RPMI8226 (cell line): ENCODE measurements at places on chromosomes 1 and 21.

DNA sequence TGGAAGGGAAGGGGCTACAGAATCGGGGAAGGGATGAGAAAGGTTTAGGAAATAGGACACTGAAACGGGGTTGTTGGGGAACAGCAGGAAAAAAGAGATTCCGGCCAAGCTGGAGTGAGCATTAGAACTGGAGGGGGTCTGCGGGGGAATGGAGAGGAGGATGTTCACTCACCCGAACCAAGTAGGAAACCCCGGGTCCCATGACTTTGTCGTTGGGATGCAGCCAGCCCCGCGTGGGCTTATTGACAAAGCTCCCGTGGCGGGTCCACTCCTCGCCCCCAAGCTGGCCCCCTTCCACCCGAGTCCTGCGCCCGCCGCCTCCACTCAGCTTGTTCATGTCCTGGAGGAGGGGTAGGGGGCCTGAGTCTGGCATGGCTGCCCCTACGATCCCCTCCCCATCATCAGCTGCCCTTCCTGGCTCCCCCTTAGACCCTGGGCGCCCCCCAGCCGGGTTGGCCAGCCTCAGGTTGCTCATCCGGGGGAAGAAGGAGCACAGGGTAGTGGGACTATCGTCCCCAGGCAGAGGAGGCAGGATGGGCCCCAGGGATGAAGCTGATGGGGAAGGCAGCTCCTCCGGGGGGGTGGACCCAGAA lies 591 bp downstream of the SHC1 start:
- no peak for DNase-seq

GRCh38 chr1:153567621-153568366 lies 2.1 kb upstream of the S100A2 start:
- no peak for DNase-seq

DNA sequence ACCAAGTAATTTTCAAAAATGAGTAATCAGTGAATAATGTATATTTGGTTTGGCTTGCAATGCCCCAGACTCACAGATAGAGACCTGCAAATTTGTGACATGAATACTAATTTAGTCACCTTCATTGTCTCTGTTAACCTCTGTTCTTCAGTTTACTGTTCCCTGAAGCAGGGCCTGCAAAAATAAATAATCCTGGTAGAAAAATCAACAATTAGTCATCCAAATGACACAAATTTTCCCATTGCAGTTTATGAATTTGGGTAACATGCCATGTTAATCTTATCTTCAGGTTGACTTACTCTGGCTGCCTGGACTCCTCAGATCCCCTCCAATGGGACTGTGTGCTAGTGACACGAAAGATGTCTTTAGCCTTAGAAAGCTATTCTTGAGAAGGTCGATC lies 289.5 kb downstream of the PAPPA2 start:
- no peak for DNase-seq

- DNase-seq = peak; percentile 65
Observed at GRCh38 chr1:61078618-61079295, 3.6 kb upstream of the NFIA start.

DNA sequence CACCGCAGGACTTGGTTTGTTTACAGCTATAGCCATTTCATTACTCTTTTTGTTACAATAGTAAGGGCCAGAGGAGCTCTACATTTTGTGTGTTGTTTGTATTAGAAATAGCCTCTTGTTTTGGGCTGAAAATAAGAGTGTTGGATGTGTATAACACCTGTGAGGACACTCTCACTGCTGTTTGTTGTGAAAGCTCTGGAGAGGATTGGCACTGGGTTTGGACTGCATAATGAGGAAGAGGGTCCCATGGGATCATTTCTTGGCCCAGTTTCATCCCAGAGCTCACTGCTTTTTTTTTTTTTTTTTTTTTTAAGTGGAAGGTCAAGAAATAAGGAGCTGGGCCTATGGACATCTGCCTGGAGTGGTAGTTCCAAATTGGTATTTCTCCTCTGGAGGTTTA lies 61.6 kb upstream of the KIAA0040 start:
- no peak for DNase-seq

DNA sequence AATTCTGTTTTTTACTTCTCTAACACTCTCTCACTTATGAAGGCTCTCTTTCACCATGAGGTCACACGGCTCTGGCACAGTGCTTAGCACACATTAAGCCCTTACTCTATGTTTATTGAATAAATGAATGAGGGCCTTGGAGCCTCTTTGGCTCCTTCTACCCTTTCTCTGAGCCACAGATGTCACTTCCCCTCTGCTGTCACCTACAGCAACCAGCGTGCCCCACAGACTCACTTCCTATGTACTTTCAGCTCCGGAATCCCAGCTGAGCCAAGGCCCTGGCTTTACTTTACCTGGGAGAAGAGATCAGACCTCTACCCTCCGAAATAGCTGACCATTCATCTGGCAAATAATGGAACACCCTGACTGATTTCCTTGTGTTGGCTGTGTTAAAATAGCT lies 53.7 kb upstream of the HMCN1 start:
- DNase-seq = no peak

- DNase-seq = no peak
Observed at GRCh38 chr1:87046951-87047350, 132.5 kb downstream of the HS2ST1 start.

GRCh38 chr1:173479649-173480048 lies 2.5 kb downstream of the PRDX6 start:
- no peak for DNase-seq

GRCh38 chr1:30844631-30845030 lies 63.9 kb downstream of the SDC3 start:
- no peak for DNase-seq

DNA sequence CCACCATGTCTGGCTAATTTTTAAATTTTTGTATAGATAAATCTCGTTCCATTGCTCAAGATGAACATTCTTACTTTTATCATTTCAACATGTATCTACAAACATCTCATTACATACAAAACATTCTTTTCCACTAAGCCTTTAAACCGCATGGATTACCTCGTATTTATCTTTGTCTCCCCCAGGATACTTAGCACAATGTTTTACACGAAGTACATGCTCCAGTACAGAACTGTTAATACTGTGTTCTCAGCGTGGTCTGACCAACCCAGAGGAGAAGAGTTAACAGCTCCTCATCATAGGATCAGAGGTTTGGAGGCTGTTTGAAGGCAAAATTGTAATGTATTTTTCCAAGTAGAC lies 7.4 kb downstream of the PIK3C2B start:
- DNase-seq = no peak

- no peak for DNase-seq
Observed at GRCh38 chr1:11789126-11790067, 16.4 kb downstream of the MTHFR start.

DNA sequence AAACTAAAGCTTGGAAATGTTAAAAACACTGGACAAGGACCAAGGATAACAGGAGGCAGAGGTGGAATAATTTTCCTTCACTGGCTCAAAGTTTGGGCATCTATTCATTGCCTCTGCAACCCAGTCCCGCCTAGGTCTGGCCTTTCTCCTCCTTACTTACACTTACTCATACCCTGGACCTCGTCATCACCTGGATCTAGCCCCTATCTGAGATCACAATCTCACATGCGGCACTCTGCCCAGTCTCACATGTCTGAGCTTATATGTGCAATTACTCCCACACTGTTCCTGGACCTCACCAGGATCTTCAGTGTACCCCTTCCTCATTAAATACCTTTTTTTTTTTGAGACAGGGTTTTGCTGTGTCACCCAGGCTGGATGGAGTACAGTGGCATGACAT lies 37.6 kb downstream of the NVL start:
- no peak for DNase-seq

DNA sequence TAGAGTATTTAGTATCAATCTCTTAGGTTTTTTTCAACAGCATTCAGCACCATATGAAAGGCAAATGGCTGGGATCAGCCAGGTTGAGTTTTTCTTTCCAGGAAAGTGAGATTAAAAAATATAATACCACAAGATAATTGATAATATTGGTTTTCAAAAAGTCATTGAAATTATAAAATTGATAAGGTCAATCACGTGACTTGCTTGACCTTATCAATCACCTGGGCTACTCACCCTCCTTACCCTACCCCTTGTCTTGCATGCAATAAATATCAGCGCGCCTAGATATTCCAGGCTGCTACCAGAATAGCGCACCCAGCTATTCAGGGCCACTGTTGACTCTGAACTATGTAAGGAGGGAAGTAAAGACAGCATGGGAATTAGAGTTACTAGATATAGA lies 31.5 kb downstream of the EBNA1BP2 start:
- DNase-seq = no peak

DNA sequence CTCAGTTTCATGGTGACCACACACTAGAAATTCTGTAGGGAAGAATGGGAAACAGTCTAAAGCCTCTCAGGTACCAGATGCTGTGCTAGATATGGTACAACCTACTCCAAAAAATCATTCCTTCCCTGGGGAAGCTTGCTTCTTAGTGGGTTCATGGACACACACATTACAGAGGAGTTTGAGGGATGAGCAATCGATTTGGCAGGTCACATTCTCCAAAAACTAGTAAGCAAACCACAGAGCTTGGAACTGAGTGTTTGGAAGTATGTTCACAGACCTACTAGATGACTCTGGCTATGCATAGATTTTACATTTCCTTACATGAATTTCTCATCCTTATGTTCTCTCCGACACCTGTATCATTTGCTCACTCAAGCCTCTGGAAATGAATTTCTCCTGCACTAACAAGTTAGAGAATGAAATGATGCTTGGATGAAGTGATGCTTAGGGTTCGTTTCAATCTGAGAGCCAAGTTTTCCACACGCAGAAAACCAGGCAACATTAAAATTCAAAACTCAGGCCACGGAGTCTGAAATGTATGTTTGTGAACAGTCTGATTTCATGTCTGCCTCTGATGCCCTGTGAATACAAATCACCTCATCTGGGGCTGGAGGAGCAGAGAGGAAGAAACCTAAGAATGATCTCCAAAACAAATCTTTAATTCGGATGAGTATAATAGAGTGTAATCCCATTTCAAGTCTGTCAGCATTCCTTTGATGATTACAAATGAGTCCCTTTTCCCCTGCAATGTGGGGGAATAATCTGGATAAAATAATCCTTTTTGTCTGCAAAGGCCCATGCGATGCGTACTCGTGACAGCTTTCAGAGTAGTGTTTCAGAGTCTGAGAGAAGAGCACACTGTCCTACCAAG lies 11.0 kb downstream of the EVA1C start:
- DNase-seq = no peak

DNA sequence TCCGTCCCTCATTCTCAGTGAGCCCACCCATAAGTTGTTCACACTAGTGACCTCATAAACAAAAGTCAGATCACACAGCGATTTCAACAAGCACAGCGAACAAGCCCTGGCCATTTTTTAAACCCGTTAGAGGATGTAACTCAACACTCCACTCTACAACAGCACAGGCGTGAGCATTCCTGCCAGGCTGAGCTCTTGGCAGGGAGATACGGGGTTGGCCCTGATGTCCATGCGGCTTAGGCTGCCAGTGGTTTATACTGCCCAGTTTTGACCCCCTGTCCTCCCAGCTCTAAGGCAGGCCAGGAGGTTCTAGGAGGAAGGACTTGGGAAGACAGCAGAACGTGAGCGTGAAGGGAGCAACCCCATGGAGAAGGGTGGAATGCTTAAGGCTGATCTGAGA lies 35.0 kb downstream of the PARP1 start:
- no peak for DNase-seq

DNA sequence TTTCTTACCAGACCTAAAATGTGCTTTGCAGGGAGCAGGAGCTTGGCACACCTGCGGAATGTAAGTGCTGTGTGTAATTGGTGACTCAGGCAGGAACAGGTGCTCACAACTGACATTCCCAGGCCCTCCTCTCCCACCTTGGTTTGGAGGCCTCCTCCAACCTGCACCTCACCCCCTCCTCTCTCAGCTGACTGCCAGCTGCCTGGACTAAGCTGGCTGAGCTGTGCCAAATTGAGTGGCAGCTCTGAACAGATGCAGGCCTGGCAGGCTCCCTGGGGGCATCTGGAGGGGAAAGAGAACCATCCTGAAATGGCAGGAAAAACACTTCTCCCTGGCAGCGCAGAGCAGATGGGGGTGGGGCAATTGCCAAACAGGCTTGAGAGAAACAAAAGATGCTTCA lies 91.7 kb upstream of the PGBD5 start:
- peak; percentile 38 for DNase-seq

DNA sequence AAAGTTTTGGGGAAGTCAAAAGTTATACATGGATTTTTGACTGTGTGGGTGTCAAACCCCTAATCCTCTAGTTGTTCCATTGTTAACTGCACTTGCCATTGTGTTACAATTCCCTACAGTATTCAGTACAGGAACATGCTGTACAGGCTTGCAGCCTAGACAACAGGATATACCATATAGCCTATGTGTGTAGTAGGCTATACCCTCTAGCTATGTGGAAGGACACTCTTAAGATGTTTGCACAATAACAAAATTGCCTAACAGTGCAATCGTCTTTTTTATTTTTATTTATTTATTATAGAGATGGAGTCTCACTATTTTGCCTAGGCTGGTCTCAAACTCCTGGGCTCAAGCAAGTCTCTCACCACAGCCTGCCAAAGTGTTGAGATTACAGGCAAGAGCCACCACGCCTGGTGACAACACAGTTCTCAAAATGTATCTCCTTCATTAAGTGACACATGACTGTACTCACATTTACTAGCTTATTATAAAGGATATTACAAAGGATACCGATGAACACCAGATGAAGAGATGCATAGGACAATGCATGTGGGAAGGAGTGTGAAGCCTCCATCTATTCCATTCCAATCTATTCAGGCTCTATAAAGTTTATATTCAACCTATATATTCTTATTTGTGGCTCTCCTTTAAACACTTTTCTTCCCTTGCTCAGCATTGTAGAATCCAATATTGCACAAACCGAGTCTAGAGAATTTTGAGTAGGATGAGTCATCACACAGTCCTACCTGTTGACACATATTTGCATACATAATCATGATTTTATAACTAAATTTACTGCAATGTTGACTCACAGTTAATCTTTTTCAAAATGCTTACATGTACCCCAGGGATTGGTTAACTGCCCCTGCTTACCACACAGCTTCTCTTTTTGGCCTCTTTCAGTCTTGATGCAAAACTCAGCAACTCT lies 28.4 kb upstream of the CEP350 start:
- no peak for DNase-seq

GRCh38 chr1:188089015-188089414 lies 1260.3 kb downstream of the PLA2G4A start:
- no peak for DNase-seq

DNA sequence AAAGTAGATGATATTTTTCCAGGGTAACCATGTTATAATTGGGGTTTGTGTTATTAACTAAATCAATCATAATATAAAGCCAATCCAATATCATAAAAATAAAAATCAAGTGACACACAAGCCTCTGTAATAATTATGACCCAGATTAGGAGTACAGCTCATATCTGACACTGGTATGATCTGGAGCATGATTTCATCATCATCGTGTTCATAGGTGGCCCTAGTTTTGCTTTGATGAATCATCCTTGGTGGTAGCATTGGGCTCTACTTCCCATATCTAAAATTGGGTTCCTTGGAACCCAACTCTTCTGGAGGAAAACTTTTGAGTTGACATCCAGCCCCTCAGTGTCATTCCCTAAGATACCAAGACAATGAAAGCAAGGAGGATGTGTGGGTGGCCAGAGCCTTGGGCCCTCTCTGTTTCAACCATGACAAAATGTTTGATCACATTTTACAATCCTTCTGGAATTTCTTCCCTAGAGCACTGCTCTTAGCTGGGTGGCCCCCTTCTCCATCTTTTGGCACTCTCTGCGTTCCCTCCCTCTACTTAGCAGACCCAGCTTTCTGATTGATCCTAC lies 37.0 kb upstream of the ENAH start:
- no peak for DNase-seq
